ENCODE measurements at places on chromosomes 12 and 14.

DNA sequence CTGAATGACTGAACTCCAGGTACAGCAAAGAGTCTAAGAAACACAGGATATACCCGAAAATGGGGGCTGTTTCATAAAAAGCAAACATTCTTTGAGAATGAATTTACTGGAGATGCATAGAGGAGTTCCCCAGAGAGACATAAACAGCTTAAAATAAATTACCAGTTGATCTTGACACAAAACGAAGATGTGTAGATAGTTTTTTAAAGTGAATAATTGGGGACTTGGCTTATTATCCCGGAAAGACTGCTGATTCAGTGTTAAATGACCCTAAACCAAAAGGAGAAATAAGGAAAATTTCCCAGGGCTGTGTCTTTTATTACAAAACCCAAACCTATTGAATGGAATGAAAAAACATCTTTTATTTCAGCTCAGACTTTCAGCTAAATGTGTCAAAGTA, 1052.8 kb upstream of the TMEM132C start:
- H3K4me3 ChIP-seq: no peak overlapping the region
- no peaks in the 10 kb centered on the region for H3K36me3 ChIP-seq
- H3K27ac ChIP-seq: no peak overlapping the region
- no peaks in the 10 kb centered on the region for H3K4me1 ChIP-seq

GRCh38 chr14:92386165-92386564, 63.2 kb downstream of the SLC24A4 start:
- no peak overlapping the region for H3K27ac ChIP-seq
- no peaks in the 10 kb centered on the region for H3K27me3 ChIP-seq
- no peaks in the 10 kb centered on the region for H3K36me3 ChIP-seq
- H3K4me1 ChIP-seq: no peaks in the 10 kb centered on the region
- no peak overlapping the region for H3K4me3 ChIP-seq

DNA sequence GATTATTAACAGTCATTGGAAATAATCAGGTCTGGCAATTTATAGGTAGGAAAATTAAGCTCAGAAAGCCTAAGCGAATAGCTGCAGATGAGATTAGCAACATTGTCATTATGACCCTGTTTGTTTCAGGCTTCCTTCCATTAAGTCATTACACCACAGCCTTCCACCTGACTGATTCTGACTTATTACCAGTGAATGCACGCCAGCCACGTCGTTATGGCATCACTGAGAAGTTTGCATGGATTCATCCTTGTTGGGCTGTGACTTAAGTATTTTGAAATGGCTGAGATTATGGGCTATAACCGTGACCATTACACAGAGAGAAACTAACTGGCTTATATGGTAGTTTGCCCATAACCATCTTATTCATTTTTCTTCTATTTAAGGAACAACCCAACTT, 18.6 kb downstream of the RASSF8 start:
- no peaks in the 10 kb centered on the region for H3K27me3 ChIP-seq
- no peak for DNase-seq
- no peak overlapping the region for H3K4me3 ChIP-seq

GRCh38 chr14:54566410-54567223, at the start of gene SAMD4A:
TSS of gene SAMD4A (plus strand) at chr14:54567128. CDS start at chr14:54567917, 789 bp downstream.
- peak; percentile 95 for DNase-seq
- H3K36me3 ChIP-seq: no peaks in the 10 kb centered on the region
- peak within 1 kb of the TSS; percentile 100 for H3K27ac ChIP-seq
- peak within 1 kb of the TSS; percentile 82 for H3K4me3 ChIP-seq
- peaks cover 5% of the 10 kb centered on the region for H3K27me3 ChIP-seq
- peaks cover 48% of the 10 kb centered on the region for H3K4me1 ChIP-seq

- H3K4me3 ChIP-seq: peak overlapping the region; percentile 97
- no peaks in the 10 kb centered on the region for H3K27me3 ChIP-seq
- peak overlapping the region; percentile 96 for H3K27ac ChIP-seq
Measured at GRCh38 chr12:67647799-67648520, 585 bp upstream of the DYRK2 start.

Measured in esophagus muscularis mucosa (tissue), 4 donors.